GM23248 (cell line): ENCODE measurements at places on chromosomes 4 and X.
A peak's percentile ranks its signal among the peaks of the same experiment; 100 is the strongest.

DNA sequence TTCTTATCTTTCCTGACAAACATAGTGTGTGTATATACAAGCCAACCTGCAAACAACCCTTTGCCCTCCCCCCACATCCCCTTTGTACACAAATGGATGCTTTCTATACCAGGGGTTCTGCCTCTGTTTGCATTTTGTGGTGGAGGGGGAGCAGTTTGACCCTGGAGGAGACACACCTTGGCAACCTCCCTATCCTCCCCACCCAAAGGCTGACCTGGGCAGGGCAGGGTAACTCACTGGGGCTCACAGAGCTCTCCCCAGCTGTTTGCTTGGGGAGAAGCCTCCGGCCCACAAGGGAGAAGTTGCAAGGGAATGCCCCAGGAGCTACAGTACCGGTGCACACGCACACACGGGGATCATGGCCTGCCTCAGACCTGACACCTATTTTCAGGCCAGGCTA is 372.6 kb downstream of the BCOR start:
- DNase-seq, result no peak

DNA sequence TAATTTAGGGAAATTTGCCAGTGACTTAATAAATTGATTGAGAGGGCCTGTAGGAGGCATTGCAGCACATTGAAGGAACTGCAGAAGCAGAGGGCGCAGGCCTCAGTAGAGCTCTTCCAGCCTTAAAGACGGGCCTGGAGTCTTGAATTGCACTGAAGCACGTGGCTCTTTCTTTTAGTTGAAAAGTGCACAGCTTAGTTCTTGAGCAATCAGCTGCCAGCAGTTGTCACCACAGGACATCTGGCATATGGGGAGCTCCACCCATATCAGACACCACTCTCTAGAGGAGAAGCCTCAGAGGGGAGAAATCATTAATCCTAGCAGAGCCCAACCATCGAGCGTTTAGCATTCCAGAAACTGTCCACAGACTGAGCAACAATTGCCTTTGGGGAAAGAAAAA is 16.0 kb upstream of the FGF16 start:
- peak; percentile 72 for DNase-seq

DNA sequence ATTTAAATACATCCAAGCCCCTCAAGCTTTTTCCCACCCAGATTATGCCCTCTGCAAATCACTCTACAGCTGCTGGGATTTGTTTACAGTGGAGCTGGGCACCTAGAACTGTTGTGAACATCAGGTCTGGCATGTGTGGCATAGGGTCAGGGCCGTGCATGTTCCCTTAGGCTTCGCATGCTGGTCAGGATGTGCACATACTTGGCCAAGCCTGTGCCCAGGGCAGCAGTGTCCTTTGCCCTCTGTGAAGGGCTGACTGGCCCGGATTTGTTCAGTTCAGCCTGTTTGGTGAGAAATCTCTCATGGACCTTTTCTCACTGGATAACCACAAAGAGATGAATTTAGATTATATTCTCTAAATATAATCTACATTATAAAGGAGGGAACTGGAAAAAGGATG is 471.9 kb downstream of the TRIML1 start:
- DNase-seq, result no peak

DNA sequence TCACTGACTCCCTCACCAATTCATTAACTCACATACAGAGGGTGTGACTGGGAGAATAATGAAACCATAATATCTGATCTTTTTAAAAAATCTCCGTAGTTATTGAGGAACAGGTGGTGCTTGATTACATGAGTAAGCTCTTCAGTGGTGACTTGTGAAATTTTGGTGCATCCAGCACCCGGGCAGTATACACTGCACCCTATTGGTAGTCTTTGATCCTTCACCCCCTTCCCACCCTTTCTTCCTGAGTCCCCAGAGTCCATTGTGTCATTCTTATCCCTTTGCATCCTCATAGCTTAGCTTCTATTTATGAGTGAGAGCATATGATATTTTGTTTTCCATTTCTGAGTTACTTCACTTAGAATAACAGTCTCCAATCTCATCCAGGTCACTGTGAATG is 1143.8 kb downstream of the PCDH19 start:
- DNase-seq, result no peak

GRCh38 chrX:40953369-40953768 is 131.9 kb upstream of the USP9X start:
- no peak for DNase-seq

- DNase-seq, result no peak
Observed at GRCh38 chr4:1406981-1407656, 877 bp upstream of the NKX1-1 start.

DNA sequence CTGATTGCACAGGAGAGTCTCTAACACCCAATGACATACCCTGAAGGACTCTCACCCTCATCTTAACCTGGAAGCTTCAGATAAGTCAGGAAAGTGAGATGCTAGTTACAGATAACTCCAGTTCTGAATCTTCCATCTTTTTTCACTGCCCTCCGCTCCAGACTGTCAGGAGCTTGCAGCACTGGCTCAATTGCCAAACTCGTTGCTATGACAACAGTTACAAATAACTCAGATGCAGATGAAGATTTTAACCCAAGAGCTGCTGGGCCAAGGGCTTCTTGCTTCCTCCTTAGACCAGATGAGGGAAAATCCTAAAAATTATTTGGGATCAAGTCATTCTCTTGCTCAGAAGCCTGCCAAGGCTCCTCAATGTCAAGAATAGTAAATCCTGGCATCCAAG is 109.1 kb upstream of the HUWE1 start:
- peak; percentile 10 for DNase-seq

DNA sequence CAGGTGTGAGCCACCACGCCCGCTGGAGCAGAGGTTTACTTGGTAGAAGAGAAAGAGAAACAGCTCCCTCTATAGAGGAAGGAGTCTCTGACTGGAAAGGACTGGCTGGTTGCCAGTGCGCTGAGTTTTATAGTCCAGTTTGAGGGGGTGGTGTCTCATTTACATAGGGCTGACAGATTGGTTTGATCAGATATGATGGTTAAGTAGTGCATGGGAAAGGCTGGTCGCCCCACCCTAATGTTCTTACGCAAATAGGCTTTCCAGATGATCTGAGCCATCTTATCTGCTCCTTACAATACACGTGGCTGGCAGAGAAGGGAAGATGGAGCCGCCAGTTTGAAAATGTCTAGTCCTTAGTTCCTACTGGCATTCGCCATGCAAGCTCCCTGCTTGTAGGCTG is 439.5 kb downstream of the NAF1 start:
- DNase-seq, result no peak

DNA sequence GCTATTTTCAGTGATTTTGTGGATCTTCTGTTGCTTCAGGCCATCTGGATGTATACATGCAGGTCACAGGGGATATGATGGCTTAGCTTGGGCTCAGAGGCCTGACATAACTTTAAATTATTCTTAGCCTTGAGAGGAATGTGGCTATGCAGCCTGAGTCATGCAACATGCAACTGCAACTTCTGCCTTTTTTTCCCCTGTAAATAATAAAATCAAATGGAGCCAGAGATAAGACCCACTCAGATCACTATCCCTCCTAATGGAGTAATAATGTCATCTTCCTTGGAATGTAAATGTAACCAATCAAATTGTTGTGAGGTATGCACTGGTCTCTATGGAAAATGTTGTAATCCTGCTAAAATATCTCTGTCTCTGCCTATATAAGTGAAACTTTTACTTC is 54.9 kb downstream of the MAGEB17 start:
- peak; percentile 47 for DNase-seq

DNA sequence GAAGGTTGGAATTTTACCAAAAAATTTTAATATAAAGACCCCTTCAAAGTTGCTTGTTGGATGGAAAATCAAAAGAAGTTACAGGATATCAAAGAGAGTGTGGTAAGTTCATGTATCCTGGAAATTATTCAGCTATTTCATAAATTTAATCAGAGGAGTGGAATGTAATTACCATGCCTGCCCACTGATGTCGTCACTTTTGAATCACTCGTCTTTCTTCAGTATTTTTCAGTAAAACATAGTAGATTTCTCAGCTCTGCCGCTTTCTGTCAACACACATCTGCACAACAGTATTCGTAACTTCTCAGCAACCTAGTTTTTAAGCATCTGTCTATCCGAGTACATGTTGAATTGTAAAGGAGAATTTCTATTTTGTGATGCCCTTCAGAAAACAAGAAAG is 2163.0 kb upstream of the AGA start:
- DNase-seq, result peak; percentile 10

DNA sequence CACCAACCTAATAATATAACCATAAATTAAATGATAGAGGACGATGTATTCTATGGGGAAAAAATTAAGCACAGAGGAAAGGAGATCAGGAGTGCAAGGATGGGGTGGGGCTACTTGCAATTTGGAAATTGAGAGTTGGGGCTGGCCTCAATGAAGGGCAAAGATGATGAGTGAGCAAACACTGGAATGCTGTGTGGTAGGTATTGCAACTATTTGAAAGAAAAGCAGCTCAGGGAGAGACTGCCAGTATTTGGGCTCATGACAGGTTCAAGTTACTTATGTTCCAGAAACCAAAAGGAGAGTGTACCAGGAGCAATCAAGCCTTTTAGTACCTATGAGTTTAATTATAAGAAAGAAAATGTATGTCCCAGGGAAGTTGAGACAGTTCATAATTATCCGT is 47.4 kb downstream of the ASIC5 start:
- no peak for DNase-seq

- peak; percentile 66 for DNase-seq
Observed at GRCh38 chrX:16882702-16883486, 12.7 kb upstream of the RBBP7 start.

- DNase-seq, result no peak
Observed at GRCh38 chr4:143653031-143653430, 47.4 kb downstream of the FREM3 start.

- no peak for DNase-seq
Observed at GRCh38 chrX:69107231-69107739, 58.0 kb downstream of the PJA1 start.

DNA sequence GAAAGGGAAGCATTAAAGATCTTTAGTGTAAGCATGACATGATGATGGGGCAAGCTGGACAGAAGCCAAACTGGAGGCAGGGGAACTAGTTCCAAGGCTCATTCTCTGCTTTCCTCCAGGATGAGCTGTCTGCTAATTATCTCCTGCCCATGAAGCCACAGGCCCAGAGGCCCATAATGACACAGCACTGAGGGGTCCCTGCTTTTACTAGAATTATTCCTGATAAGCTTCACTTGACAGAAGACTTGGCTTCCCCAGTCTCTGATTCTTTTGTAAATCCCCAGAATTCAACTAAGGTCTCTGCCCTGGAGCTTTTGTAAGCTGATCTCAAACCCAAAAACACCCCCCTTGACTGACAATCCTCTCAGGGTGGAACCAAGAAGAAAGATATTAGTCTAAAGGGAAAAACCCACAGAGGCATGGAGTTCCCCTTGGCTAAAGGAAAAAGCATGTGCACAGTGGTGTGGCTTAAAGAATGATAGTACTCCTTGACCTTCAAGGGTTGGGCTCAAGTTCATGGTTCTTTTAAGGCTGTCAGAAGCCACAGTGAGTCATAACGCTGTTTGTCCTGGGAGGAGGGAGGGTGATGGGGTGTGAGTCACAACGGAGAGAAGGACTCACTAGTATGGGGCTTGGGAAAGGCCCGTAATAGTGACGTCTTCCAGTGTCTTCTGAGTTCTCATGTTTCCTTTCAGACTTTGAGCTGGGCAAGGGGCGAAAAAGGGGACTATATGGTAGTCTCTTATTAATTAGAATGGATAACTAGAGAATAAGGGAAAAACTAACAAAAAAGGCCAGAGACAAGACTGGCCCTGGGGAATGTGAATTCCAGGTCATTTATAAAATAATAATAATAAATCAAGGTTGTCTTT is 146.0 kb upstream of the CPEB2 start:
- peak; percentile 98 for DNase-seq

- peak; percentile 71 for DNase-seq
Observed at GRCh38 chrX:120731386-120731785, 101.5 kb upstream of the C1GALT1C1 start.

DNA sequence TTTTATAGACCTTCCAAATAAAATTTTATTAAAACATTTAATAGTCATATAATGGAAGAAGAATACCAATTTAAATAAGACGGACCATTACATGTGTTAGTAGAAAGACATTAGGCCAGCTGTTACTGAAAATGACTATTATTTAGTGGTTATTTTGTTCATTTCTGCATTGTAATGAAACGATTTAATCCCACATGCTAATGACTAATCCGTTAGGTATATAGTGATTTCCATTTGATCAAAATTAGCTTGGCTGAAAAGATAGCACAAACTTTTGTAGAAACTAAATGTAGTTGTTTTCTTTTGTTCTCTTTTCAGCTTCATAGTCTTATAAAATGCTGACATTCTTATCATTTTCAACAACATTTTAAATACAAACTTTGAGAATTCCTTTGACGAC is 556.1 kb upstream of the TENM3 start:
- DNase-seq, result no peak

DNA sequence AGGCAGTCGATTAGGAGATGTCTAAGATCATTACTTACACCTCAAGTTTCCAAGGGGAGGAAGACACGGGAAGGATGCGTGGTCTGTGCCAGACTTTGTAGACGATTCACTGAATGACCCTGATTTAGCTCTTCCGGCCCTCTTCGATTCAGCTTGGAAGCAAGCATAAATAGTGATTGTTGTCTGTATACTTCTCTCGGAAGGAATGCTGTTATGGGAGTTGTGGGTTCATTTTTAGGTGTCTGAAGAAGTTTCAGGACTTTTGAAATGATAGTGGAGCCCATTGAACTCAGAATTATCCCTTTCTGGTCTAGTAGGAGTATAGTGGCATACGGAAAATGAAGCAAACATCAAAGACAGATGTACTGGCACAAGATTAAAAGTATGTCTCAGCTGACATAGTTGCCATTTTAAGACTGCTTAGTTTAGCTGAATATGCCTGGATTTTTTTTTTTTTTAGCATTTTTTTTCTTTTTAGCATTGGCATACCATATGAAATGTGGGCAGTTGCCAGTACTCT is 1.0 kb upstream of the ANKRD17 start:
- DNase-seq, result peak; percentile 69

GRCh38 chr4:147786031-147786430 is 54.1 kb downstream of the ARHGAP10 start:
- no peak for DNase-seq

- no peak for DNase-seq
Observed at GRCh38 chrX:55624403-55624802, 1.2 kb downstream of the FOXR2 start.

DNA sequence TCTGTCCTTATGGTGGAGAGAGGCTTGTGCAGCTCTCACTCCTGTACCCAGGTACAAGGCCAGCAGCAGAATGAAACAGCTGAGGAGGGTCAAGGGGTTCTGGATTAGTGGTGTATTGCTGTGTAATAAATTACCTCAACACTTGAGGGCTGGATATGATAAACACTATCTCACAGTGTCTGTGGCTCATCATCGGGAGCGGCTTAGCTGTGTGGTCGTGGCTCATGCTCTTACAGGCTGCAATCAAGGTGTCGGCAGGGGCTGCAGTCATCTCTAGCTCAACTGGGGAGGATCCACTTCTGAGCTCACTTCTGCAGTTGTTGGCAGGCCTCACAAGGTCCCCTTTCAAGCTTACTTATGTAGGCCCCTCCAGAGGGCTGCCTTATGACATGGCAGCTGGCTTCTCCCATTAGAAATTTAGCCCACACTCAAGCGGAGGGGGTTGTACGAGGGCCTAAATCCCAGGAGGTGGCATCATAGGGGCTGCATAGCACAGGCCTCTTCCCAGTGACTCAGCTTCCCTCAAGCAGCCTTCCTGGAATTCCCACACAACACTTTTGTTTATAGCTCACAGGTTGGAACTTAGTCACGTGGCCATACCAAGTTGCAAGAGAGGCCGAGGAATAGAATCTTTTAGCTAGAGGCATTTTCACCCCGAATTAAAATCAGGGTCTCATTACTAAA is 148.2 kb upstream of the RPS6KA3 start:
- DNase-seq, result no peak
